Naive thymus-derived CD4-positive, alpha-beta T cell (primary cell): ENCODE measurements at places on chromosomes 3 and 15.

- no peak for DNase-seq
Observed at GRCh38 chr3:110542552-110543150, 529.0 kb upstream of the NECTIN3 start.

GRCh38 chr3:170090601-170090981 is 52.8 kb downstream of the GPR160 start:
- DNase-seq: no peak

DNA sequence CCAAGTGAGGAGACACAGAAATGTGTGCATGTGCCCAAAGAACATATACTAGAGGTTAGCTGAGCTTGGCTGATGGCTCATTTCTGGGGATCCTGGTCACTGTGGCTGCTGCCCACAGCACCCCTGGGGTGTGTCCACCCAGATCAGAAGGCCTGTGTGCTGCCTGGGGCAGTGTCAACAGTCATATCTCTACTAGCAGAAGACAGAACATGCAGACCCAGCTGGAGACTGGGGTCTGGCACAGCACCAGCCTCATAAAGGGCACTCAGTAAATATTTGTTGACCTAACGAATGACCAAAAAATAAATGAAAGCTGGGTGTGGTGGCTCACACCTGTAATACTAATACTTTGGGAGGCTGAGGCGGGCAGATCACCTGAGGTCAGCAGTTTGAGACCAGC is 16.4 kb downstream of the CHRNA3 start:
- no peak for DNase-seq

DNA sequence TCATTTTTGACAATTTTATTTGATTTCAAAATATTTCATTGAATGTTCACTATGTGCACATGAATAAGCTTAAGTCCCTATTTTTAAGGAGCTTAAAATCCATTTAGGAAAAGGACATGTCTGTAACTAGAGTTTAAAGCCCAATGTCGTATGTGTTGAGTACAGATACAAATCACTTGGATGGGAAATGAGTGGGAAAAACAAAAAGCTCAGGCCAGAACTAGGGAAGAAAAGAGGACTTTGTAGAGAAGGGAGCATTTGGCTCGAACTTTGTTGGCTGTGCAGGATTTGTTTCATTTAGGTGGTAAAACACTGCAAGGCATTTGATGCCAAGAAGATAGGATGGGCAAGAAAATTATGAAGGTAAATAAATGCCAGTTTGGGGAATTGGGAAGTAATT is 653.1 kb upstream of the KCNMB2 start:
- no peak for DNase-seq

- no peak for DNase-seq
Observed at GRCh38 chr15:34114739-34115138, 12.9 kb downstream of the PGBD4 start.

- DNase-seq: no peak
Observed at GRCh38 chr3:149751551-149751950, 738 bp downstream of the COMMD2 start.

DNA sequence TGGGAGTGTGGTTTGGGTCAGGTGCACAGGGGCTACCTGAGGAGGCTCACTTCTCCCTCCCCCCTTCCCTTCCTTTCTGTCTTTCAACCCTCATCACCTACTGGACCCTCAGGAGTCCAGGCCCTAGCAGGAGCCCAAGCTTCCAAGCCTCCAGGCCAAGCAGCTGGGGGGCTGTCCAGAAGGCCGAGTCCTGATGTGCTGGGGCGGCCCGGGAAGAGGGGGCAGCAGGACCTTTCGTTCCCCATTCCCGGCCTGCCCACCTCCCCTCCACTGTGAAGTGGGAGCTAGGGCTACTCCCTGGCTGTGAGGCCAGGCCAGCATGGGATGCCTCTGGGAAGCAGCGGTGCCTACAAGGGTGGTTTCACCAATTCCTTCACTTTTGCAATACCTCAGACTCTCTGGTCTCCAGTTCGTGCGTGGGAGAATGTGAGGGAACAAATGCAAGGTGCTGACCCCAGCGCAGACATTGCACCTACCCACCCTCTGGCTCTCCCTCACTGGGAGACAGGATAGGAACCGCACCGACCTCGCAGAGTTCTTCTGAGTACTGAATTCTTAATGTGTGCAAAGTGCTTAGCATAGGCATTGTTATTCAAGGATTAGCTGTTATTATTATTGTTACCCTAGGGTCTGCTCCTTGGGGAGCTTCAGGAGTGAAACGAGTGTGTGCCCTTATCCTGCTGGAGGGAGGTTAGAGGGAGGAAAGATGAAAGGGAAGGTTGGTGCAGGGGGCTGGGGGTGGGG is 2.5 kb downstream of the EPHB3 start:
- DNase-seq: no peak

DNA sequence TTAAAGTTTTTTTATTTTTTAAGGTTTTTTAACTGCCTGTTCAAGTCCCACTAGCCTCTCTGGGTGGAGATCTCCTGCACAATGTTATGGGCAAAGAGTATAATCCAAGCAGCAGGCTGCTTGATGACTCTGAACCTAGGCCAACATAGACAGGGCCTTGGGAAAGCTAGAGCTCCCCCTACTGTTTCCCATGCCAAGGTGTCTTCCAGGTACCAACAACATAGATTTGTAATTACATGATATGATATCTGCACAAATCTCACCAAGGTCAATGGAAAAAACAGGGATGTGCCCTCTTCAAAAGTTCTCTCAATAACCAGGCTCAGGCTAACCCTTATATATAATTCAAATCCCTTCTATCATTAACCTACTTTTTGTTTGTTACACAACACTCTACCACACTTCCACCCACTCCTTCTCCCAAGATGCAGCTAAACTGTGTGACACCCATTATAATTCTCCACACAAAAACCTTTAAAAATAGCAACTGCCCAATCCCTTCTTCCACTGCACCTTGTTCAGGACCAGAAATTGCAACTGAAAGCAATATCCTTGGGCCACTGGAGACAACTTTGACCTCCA is 43.8 kb downstream of the RBM15B start:
- peak; percentile 64 for DNase-seq

DNA sequence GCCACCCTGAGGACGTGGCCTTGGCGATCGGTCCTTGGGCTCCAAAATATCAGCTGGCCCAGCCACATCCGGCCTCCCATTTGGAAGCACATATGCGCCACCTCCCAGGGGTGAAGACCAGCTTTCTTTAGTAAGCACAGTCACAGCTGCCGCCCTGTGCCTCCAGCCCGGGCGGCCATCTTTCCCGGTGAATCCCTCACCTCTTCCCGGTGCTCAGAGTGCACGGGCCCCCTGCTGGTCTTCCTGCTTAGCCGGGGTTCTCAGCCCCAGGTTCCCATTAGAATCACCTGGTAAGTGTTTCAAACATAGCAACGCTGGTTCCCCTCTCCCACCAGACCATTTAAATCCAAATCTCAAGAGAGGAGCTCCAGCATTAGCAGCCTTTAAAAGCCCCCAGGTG is 232.2 kb downstream of the VPS13C start:
- DNase-seq: no peak

DNA sequence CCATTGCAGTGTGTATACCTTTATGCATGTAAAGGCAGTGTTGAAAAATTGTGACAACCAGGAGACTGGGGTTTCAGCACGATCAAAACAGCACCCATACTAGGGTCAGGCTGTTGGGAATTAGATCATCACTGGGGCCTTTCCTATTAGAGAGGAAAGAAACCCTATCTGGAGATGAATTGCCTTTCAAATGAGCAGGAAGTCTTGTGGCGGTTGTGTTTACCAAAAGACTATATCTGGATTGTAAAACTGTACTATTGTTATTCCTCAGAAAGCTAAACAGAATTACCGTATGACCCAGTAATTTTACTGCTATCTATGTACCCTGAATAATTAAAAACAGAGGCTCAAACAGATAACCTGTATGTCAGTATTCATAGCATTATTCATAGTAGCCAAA is 10.1 kb downstream of the UBE2E1 start:
- DNase-seq: no peak

- no peak for DNase-seq
Observed at GRCh38 chr15:47663101-47663500, 54.2 kb upstream of the SEMA6D start.

DNA sequence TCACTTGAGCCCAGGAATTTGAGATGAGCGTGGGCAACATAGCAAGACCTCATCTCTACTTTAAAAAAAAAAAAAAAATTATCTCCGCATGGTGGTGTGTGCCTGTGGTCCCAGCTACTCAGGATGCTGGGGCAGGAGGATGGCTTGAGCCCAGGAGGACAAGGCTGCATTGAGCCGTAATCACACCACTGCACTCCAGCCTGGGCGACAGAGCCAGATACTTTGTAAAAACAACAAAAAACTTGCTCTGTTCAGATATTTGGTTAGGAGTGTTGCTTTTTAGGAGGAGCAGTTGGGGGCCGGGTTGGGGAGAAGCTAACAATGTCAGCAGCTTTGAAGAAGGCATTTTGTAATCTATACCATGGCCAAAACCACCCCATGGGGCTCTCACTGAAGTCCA is 4.1 kb downstream of the GCNT3 start:
- no peak for DNase-seq

GRCh38 chr15:31814082-31814481 is 216.2 kb upstream of the CHRNA7 start:
- no peak for DNase-seq

DNA sequence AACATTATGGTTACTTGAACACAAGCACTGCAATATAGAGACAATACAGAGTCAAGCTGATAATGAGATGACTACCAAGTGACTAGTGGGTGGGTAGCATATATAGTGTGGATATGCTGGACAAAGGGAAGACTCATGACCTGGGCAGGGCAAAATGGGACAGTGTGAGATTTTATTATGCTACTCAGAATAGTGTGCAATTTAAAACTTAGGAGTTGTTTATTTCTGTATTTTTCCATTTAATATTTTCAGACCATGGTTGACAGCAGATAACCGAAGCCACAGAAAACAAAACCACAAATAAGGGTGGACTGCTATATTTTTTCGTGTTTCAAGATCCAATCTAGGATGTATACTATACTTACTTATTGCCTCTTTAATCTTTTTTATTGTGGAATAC is 19.6 kb downstream of the GALK2 start:
- no peak for DNase-seq

GRCh38 chr3:180466401-180467011 is 135.5 kb upstream of the TTC14 start:
- DNase-seq: no peak

GRCh38 chr3:64121750-64122311 is 98.5 kb upstream of the PSMD6 start:
- no peak for DNase-seq

DNA sequence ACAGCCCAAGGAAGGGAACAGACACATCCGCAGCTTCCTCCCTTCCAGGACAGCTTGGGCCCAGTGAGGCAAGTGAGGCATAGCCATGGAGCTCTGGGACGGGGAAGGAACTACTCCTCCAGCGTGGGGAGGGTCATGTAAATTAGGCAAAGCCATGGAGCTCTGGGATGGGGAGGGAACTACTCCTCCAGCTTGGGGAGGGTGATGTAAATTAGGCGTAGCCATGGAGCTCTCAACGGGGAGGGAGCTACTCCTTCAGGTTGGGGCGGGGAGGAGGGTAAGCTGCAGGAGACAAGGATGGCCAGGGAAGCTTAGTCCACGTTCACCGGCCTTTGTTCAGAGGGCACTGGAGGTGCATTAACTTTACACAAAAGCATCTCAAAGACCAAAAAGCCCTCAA is 21.1 kb upstream of the BDH1 start:
- no peak for DNase-seq

DNA sequence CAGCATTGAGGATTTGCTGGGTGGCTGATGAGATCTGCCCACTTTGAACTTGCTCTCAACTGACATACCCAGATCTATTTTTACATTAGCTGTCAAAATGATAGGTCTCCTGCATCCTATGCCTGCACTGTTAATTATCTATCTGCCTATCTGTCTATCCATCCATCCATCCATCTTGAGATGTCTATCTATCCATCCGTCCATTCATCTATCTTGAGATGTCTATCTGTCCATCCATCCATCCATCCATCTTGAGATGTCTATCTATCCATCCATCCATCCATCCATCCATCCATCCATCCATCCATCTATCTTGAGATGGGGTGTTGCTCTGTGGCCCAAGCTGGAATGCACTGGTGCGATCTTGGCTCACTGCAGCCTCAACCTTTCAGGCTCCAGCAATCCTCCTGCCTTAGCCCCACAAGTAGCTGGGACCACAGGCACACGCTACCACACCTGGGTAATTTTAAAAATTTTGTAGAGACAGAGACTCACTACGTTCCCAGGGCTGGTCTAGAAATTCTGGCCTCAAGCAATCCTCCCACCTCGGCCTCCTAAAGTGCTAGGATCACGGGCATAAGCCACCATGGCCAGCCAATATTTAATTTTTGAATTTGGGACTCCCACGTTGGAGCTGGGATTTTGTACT is 159.4 kb upstream of the NSMCE3 start:
- DNase-seq: no peak

GRCh38 chr3:148070041-148070440 is 627.7 kb upstream of the AGTR1 start:
- DNase-seq: no peak

- no peak for DNase-seq
Observed at GRCh38 chr15:51079226-51079625, 15.5 kb downstream of the TNFAIP8L3 start.
